Activated CD4-positive, alpha-beta T cell treated with anti-CD3 and anti-CD28 coated beads, Interleukin-2, Interleukin-6, amounts not matched to agents 100 ng/mL and 50 ng/mL, durations not matched to agents 16 hours and 8 hours (primary cell): ENCODE measurements at places on chromosomes 11 and 22.

DNA sequence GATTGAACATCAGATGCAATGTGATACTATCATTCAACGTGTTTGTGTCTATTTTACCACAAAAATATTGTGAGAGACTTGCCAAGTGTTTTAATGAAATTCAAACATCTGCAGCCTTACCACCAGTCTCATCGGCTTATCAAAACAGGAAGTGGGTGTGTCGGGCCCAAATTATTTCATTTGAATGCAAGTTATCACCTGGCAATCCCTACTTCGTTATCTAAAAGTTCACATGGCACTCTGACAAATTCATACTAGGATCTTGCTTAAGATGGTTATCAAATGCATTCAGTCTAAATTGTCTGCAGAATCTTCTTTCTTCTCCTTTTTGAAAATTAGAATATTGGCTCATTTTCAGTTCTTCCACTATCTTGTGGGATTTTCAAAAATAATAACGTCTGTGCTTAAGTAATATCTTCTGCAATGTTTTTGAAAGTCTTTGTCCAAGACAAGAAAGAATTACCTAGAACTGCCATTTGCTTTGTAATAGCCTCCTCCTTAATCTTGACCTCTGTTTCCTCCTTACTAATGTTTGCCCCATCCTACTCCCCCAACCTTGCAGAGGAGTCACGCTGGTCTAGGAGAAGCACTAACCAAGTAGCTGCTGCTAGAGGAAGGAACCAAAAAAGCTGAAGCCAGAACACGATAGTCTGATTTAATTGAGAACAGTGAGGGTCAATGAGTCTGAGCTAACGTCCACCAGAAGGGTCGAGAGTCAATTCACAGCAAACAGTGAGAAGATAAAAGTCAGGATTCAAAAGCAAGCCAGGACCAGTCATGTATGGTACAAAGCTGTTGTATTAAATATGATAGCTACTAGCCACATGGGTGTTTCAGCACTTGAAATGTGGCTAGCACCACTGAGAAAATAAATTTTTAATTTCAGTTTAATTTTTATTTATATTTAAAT is 10.2 kb upstream of the BIRC3 start:
- DNase-seq = no peak

GRCh38 chr11:115476463-115477286 is 27.5 kb downstream of the CADM1 start:
- DNase-seq = no peak

DNA sequence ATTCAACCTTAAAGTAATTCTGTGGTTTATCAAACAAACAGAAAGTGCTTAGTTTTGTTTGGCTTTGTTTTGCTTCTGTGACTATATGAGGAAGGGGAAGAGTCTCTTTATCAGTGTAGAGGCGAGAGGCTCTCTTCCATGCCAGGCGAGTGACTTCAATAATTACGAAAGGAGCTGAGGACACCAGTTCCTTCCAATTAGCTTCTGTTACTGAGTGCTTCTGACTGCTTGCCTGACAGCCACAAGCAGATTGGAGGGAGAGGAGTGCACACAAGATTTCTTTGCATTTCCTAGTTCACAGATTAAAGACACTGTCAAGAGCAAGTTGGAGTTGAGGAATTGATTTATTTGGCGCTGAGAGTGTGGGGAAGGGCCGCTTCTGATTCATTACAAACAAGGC is 1484.5 kb upstream of the TENM4 start:
- DNase-seq = no peak

GRCh38 chr11:73176874-73177155 is 34.7 kb upstream of the FCHSD2 start:
- DNase-seq = no peak

DNA sequence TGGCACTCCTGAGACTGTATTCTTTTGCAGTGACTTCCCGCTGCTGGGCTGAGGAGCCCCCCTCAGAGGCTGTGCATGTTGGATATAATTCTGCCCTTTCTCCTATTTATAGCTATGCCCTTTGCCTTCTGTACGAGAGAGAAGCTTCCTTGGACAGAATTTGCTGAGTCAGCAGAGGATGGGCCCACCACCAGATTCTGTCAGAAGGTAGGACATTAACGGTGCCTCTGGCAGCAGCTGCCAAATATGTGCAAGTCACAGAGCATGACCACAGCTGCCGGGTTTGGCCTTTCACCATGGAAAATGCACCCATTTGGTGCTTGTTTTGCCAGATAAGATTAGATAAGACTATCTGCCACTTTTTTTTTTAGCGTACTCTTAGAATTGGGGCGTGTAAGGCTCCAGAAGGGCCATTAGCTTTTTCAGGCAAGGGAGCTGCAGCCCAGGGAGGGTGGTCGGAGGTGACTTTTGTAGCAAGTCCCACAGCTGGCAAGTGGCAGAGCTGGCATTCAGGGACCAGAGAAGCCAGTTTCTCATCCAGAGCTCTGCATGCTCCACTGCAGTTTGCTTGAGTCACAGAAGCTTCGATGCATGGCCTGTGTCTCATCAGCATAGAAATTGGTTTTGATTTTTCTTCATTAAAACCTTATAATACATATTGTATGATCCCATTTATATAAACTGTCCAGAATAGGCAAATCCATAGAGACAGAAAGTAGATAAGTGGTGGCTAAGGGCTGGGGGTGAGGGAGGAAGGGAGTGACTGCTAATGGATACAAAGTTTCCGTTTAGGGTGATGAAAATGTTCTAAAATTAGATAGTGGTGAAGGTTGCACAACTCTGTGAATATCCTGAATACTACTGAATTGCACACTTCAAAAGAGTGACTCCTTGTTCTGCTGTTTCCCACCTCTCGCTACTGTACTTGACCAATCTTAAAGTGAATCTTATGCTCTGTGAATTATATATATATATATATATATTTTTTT is 15.8 kb downstream of the UPB1 start:
- DNase-seq = peak; percentile 25

DNA sequence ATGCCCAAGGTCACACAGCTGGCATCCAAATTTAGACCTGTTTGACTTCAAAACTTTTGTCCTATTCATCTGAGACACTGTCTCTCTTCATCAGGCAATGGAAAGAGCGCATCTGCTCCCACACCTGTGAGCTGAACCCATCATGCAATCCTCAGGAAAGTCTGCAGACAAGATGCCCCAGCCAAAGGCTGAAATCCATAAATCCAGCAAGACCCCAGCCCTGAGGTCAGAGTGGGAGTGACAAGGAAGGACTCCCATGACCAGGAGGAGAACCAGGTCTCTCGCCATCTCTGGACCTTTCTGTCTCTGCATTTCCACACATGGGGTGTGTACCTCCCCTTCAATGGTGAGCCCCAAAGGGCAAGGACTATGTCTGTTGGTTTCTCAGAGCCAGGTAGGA is 83.6 kb upstream of the HMGXB4 start:
- DNase-seq = no peak
